ENCODE measurements at places on chromosomes 13 and 19. TPM values are rescaled to one million over a fixed set of nuclear protein-coding genes. Genes with fewer than 3 reads are reported as not detected.

THSD8 gene
- 5.9 TPM for polyA plus RNA-seq

SLITRK6 gene
- 2.7 TPM for polyA plus RNA-seq

USHBP1 gene
- 5.3 TPM for polyA plus RNA-seq

SIGLEC5 gene
- polyA plus RNA-seq, result 0.22 TPM

C2CD4C gene
- polyA plus RNA-seq, result 32.6 TPM

PNMA8C gene
- 31.9 TPM for polyA plus RNA-seq

CD177 gene
- 2.5 TPM for polyA plus RNA-seq

FGF22 gene
- 2.5 TPM for polyA plus RNA-seq

RBM42 gene
- 76.5 TPM for polyA plus RNA-seq

BST2 gene
- 14.4 TPM for polyA plus RNA-seq

ZNF284 gene
- 4.6 TPM for polyA plus RNA-seq

CD79A gene
- 0.44 TPM for polyA plus RNA-seq

IRS2 gene
- polyA plus RNA-seq, result 16.3 TPM

ZNF606 gene
- polyA plus RNA-seq, result 23.2 TPM

GPC6 gene
- 19.8 TPM for polyA plus RNA-seq

ZSCAN5A gene
- 10.9 TPM for polyA plus RNA-seq

LDLR gene
- 30.2 TPM for polyA plus RNA-seq

GARIN5A gene
- polyA plus RNA-seq, result 14.1 TPM

WDR88 gene
- 1.0 TPM for polyA plus RNA-seq

MISP gene
- polyA plus RNA-seq, result 0.41 TPM

CASP14 gene
- not detected for polyA plus RNA-seq

TUBA3C gene
- polyA plus RNA-seq, result not detected

ADGRE2 gene
- 0.38 TPM for polyA plus RNA-seq

NKG7 gene
- not detected for polyA plus RNA-seq

LCP1 gene
- 13.8 TPM for polyA plus RNA-seq

TSHZ3 gene
- polyA plus RNA-seq, result 38.7 TPM

KIR2DL4 gene
- not detected for polyA plus RNA-seq

ZNF541 gene
- polyA plus RNA-seq, result 0.41 TPM

NUP58 gene
- polyA plus RNA-seq, result 37.6 TPM

COL5A3 gene
- polyA plus RNA-seq, result 17.8 TPM

ZNF576 gene
- 18.4 TPM for polyA plus RNA-seq

TJP3 gene
- 1.00 TPM for polyA plus RNA-seq

ZNF430 gene
- polyA plus RNA-seq, result 8.6 TPM

PLVAP gene
- 7.5 TPM for polyA plus RNA-seq

ACP5 gene
- 1.5 TPM for polyA plus RNA-seq

FFAR1 gene
- polyA plus RNA-seq, result 0.70 TPM

ZNF560 gene
- polyA plus RNA-seq, result 1.2 TPM

TEKTIP1 gene
- 13.0 TPM for polyA plus RNA-seq

TNFRSF19 gene
- polyA plus RNA-seq, result 36.7 TPM

LILRB5 gene
- 0.84 TPM for polyA plus RNA-seq

C19orf67 gene
- not detected for polyA plus RNA-seq

C19orf81 gene
- 6.2 TPM for polyA plus RNA-seq

MBD3L2 gene
- not detected for polyA plus RNA-seq

DNAJB1 gene
- 85.2 TPM for polyA plus RNA-seq

SULT2A1 gene
- not detected for polyA plus RNA-seq

ZNF428 gene
- 305 TPM for polyA plus RNA-seq

TRPC4 gene
- 5.1 TPM for polyA plus RNA-seq

FCAR gene
- 0.18 TPM for polyA plus RNA-seq

PEX11G gene
- polyA plus RNA-seq, result 3.8 TPM

TSSK6 gene
- polyA plus RNA-seq, result 2.0 TPM

TYROBP gene
- polyA plus RNA-seq, result 32.4 TPM

All from spinal cord (tissue), 10 donors.